ENCODE measurements at places on chromosomes 13 and 19. TPM values are rescaled to one million over a fixed set of nuclear protein-coding genes. Genes with fewer than 3 reads are reported as not detected.

GRCh38 chr19:32916969-32917615 lies 47.5 kb upstream of the SLC7A9 start:
- H3K36me3 ChIP-seq: peaks cover 35% of the 10 kb centered on the region
- no peak overlapping the region for H3K4me3 ChIP-seq
- H3K27me3 ChIP-seq: no peaks in the 10 kb centered on the region
- H3K27ac ChIP-seq: no peak overlapping the region

GRCh38 chr13:112069061-112069844 lies 2.3 kb downstream of the SOX1 start:
- H3K4me1 ChIP-seq: no peaks in the 10 kb centered on the region
- no peak overlapping the region for H3K4me3 ChIP-seq
- H3K27me3 ChIP-seq: peaks cover 92% of the 10 kb centered on the region
- no peak for DNase-seq
- H3K27ac ChIP-seq: no peak overlapping the region

DNA sequence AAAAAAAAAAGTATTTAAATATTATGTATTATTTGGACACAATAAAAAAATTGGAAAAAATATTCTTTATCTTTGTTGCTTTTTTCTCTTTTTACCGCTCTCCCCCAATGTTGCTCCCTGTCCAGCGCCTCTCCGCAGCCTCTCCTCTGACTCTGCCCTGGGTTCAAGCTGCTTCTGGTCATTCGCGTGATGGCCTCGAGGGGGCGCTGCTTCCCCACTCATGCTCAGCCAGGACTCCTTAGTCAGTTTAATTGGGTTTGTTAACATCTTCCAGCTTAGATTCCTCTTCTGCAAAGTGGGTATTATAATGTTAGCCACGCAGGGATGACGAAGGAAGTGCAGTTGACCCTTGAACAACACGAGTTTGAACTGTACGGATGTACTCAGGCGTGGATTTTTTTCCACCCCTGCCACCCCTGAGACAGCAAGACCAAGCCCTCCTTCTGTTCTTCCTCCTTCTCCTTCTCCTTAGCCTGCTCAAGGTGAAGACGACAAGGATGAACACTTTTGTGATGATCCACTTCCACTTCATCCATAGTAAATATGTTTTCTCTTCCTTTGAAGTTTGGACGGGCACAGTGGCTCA lies 4.9 kb upstream of the NWD1 start:
- H3K4me3 ChIP-seq: no peak overlapping the region
- no peaks in the 10 kb centered on the region for H3K27me3 ChIP-seq
- H3K27ac ChIP-seq: no peak overlapping the region
- DNase-seq: peak; percentile 56
- H3K36me3 ChIP-seq: no peaks in the 10 kb centered on the region
- no peaks in the 10 kb centered on the region for H3K4me1 ChIP-seq

DNA sequence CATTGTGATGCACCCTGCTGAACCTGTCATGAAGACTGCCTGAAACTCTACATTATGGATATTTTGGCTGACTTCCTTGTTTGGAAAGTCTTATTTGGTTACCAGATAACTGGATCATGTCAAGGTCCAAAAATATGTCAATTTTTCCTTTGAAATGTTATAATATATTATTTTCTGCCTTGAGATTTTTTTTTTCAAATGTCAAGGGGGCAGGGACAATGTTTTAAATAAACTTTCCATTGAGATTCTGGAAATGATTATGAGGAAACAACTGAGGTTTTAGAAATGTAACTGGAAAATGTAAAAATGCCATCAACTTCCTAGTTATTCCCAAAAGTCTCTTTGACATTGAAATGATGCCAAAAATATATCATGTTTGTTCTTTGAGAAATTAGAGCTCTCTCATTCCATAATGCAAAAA lies 117.0 kb downstream of the RFC3 start:
- H3K27ac ChIP-seq: no peak overlapping the region
- H3K4me1 ChIP-seq: no peaks in the 10 kb centered on the region
- no peaks in the 10 kb centered on the region for H3K36me3 ChIP-seq
- no peaks in the 10 kb centered on the region for H3K27me3 ChIP-seq
- no peak for DNase-seq

DNA sequence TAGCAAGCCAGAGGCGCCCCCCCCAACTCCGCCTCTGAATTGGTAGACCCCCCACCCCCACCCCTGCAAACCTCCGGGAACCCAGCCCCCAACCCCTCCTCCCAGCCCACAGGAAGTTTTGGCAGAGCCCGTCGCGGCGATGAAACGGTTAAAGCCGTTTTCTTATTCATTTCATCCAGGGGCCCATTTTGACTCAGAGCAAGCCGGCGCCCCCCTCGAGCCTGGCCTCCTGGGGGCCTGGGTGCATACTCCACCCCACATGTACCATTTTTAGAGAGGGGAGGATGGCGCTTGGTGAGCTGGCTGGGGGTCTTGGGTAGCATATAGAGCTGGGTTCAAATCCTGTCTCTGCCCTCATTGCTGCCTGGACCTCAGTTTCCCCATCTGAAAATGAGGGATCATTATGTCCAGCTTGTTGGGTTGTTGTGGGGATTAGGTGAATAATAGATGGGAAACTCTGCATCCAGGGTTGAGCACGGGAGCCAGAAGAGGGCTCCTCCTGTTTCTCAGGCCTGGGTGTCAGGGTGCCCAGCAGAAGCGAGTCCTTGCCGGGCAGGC lies 7.9 kb upstream of the JUNB start:
- DNase-seq: no peak
- peak overlapping the region; percentile 82 for H3K27ac ChIP-seq
- H3K4me1 ChIP-seq: peaks cover 39% of the 10 kb centered on the region
- no peaks in the 10 kb centered on the region for H3K36me3 ChIP-seq
- H3K27me3 ChIP-seq: no peaks in the 10 kb centered on the region

DNA sequence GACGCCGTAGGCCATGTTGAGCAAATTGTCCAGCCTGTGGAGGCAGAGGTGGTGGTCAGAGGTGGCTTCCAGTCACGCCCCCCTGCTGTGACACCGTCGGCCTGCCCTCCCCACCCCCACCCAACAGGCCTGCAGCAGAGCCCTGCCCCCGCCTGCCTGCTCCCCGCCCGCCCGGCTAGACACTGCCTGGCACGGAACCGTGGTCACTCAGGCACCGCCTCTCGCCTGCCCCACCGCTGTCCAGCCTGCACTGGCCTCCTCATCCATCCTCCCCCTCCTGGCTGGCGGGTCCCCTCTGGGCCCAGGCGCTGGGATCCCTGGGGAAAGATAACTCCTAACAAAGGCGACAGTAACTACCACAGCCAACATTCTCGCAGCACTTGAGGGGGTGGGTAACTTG lies 21.7 kb downstream of the PRKCSH start:
- no peak overlapping the region for H3K4me3 ChIP-seq
- peaks cover 36% of the 10 kb centered on the region for H3K27me3 ChIP-seq
- no peak overlapping the region for H3K27ac ChIP-seq
- H3K4me1 ChIP-seq: no peaks in the 10 kb centered on the region
- DNase-seq: no peak
- H3K36me3 ChIP-seq: no peaks in the 10 kb centered on the region

GRCh38 chr13:45349438-45349837 lies 8.5 kb upstream of the TPT1 start:
- H3K4me3 ChIP-seq: no peak overlapping the region
- DNase-seq: no peak
- H3K36me3 ChIP-seq: peaks cover 89% of the 10 kb centered on the region
- H3K27ac ChIP-seq: peak overlapping the region; percentile 53

DNA sequence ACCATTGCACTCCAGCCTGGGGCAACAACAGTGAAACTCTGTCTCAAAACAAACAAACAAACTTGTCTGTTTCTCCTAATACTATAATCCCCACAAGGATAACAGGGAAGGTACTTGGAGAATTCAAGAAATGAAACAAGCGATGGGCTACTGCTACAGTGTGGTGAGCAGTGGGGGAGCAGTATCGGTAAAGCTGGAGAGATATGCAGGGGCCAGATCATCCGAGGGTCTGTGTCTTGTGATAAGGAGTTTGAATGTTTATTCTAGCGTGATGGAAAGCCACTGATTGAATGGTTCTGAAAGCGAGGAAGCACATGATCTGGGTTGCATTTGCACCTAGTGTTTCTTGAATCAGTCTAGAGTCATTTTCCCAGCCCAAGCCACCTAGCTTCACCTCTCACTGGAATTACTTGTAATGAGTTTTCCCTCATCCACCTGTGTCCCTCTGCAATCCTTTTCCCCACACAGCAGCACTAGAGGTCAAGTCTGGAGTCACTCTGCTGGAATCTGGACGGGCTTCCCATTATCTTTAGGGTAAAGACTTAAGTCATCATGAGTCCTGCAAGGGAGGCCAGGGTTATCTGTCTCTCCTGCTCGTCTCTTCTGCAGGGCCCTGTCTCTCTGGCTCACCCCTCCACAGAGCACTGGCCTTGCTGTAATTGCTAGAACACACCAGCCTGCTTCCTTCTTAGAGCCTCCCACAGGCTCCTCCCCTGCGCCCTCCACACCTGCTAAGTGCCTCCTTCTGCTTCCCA lies 162.3 kb downstream of the KLF5 start:
- H3K4me3 ChIP-seq: no peak overlapping the region
- no peaks in the 10 kb centered on the region for H3K27me3 ChIP-seq
- no peak for DNase-seq
- no peaks in the 10 kb centered on the region for H3K36me3 ChIP-seq
- H3K4me1 ChIP-seq: no peaks in the 10 kb centered on the region
- H3K27ac ChIP-seq: no peak overlapping the region

DNA sequence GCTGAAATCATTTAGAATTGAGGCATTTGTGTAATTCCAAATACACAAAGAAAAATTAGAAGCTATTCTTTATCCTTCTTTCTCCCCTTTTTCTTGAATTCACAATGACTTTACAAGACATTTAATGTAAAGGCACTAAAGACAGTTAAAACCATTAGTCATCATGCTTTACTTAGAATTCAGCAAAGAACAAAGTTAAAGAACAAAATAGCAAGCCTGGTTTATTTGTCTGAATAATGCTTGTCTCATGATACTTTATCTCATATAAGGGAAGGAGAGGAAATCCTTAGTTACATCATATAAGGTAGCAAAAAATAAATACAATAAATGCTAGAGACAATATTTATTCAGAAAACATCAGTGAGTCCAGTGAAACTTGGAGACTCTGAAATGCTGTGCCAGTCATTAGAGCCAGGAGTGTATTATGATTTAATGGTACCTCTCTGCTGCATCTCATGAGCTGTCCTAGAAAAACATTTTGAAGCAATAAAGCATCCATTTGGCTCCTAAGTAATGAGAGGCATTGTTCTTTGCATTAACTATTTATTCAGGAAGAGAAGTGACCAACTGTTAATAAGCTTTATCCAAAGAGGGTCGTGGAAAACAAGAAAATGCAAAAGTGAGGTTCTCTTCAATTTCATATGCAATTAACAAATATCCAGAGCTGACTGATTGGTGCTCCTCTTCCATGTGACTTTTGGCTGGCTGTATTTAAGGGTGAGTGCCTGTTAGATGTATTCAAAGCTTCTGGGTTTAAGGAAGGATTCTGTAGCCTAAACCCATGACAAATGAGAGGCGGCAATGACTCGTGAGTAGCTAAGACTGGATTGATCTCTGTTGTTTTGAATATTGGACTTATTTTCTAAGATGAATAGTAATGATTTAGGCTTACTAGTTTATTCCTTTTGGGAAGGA lies 105.0 kb downstream of the DGKH start:
- H3K4me3 ChIP-seq: no peak overlapping the region
- no peak for DNase-seq
- no peaks in the 10 kb centered on the region for H3K27me3 ChIP-seq
- no peaks in the 10 kb centered on the region for H3K36me3 ChIP-seq
- H3K27ac ChIP-seq: no peak overlapping the region

UGGT2 gene
- total RNA-seq: 4.3 TPM

LILRB2 gene
- 2.4 TPM for total RNA-seq

MEDAG gene
- 5.0 TPM for total RNA-seq

PHLDB3 gene
- total RNA-seq: 4.5 TPM

FOSB gene
- 9.4 TPM for total RNA-seq

SELENOV gene
- not detected for total RNA-seq

ONECUT3 gene
- total RNA-seq: not detected

CCDC8 gene
- 7.0 TPM for total RNA-seq
